ENCODE measurements at places on chromosomes 5 and 9. TPM values are rescaled to one million over a fixed set of nuclear protein-coding genes. Genes with fewer than 3 reads are reported as not detected.

GRCh38 chr5:156411185-156411613, 84.2 kb downstream of the SGCD start:
- no peak for DNase-seq

- DNase-seq = no peak
Measured at GRCh38 chr9:109411069-109411761, 86.9 kb downstream of the PTPN3 start.

- DNase-seq = no peak
Measured at GRCh38 chr9:128333451-128333869, 6.9 kb upstream of the SLC27A4 start.

ENHO gene
- total RNA-seq = not detected

PCDHGB3 gene
- 5.1 TPM for total RNA-seq

DNA sequence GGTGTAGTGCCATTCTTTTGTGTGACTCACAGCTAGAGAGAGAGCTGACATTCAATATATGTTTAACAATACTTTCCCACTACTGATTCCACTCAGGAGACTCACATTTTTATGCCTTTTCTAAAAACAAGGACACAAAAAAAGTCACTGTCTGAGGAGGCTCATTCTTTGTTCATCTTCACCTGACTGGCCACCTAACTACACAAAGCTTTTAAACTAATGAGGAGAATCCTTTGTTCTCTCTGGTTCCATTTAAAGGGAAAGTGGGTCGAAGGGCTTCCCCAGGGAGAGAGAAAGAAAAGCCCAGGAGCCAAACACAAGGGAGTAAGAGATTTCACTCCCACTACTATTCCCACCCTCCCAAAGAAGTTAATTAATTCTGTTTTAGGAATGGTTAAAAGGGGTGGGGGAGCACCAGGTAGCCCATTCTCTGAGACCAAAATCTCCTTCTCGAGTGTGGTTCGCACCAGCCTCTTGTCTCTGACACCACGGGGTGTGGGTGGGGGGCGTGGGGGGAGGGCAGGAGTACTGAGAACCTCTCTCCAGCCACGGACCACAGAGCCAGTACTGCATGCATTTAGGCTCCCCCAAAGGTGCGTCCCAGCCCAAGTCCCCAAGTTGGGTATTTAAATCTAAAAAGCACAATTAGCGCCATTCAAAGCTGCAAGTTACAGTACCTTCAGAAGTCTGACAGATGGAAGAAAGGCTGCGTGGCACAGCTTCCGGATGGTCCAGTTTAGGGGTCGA, 747 bp downstream of the TRPM3 start:
- no peak for DNase-seq

- DNase-seq = no peak
Measured at GRCh38 chr9:128393145-128393775, 22.1 kb downstream of the URM1 start.

MLANA gene
- total RNA-seq = not detected

DNA sequence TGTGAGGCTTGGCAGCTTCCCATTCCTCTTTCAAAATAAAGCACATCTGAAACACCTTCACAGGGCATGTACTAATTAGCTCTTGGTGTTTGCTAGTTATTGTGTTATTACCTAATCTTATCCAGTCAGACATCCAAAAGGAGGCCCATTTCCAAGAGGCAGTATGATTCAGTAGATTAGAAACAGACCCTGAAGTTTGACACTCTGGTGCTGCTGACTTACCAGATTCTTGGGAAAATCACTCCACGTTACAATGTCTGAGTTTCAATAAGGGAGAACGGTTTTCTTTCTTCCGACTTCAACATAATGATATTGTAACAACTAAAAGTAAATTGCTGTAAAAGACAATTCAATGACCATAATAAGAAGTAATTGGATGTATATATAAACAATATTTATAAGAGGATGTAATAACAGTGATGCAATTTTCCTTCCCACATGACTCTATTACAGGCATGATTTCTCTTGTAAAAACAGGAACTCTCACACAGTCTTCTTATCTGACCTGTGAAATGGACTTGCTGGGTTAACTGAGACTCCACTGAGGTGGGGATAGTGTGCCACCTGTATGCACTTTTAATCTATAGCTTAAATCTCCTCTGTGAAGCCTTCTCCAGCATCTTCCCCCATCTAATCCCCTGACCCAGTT, 181.3 kb upstream of the ELL2 start:
- no peak for DNase-seq

DNA sequence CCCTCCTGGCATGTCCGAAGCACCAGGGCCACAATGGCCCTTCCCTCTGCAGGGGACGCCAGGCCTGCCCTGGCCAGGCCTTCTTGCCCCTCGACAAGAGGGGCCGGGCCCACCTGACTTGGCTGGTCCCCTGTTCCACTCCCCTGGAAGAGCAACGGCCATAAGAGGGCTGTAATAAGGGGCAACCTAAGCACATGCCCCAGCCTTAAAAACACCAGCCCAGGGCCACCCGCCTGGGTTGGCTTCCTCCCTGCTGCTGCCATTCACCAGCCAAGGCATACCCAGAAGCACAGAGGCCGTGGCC, 8.5 kb downstream of the GFPT2 start:
- no peak for DNase-seq

DNA sequence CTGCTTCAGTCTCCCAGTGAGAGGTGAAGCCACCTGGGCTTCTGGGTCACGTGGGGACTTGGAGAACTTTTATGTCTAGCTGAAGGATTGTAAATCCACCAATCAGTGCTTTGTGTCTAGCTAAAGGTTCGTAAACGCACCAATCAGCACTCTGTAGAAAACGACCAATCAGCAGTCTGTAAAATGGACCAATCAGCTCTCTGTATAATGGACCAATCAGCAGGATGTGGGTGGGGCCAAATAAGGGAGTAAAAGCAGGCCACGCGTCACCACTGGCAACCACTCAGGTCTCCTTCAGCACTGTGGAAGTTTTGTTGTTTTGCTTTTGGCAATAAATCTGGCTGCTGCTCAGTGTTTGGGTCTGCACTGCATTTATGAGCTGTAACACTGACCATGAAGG, 69.1 kb upstream of the NREP start:
- DNase-seq = no peak

GRCh38 chr5:9876451-9876850, 246.3 kb upstream of the TAS2R1 start:
- DNase-seq = no peak

- DNase-seq = no peak
Measured at GRCh38 chr5:129857116-129857515, 47.1 kb upstream of the CHSY3 start.

- DNase-seq = no peak
Measured at GRCh38 chr5:777756-778161, 6.8 kb downstream of the ZDHHC11B start.

DNA sequence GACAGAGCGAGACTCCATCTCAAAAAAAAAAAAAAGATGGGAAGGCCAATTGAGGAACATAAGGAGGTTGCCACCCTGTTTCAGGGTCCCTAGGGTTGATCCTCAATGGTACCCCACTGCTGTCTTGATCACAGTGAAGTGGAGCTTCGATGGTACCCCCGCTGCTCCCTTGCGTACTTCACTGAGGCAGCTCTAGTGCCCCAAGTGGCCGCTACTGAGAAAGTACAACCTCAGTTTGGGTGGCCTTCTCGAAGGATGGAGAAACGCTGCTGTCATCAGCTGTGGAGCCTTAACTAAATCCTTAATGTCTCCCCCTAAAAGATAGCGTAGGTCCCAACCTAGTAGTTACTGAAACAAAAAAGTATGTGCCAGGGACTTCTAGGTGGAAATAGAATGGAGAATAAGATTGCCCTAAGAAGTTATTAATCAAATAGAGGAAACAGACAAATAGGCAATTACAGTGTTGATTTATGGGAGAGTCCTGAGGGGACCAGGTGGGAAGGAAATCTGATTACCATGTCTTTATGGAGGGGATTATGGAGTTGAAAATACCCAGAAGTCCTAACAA, 6.3 kb downstream of the TESK1 start:
- DNase-seq = no peak

PCDHGB1 gene
- total RNA-seq = 2.2 TPM

- no peak for DNase-seq
Measured at GRCh38 chr9:112869041-112869529, 21.6 kb downstream of the SLC46A2 start.

DNA sequence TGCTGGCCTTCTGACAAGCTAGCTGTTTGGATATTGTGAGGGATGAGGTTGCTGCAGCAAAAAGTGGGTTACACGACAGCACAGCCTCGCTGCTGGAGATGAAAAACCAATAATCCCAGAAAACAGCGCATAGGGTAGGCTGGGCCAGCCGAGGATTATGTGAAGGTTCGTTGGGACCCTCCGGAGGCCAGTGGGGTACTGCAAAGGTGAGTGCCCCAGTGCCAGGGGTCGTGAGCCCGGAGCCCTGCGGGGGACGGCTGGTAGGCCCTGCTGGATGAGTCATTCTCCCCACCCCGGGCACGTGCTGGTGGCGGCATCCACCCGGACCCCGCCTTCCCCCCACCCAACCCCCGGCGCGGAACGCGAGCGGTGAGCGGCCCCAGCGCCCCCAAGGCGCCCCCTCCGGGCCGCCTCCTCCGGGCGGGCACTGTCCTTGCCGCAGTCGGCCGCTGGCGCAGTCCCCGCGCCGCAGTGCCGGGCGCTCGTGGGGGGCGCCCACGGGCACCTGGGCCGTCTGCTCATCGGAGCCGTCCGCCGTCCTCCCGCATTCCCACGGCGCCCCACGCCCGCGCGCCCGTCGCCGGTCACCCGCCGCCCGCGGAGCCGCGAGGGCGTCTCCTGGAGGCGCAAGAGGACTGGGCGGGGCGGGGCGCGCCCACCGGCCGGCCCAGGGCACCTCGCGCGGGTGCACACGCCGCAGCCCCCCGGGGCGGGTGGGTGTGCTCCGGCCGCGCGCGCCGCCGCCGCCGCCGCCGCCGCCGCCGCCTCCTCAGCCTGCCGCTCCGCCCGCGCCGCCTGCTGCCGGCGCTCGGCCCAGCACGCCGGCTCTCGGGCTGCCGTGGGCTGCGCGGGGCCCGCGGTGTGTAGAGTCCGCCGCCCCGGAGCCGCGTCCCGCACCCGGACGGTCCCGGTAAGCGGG, at the start of gene PHF24:
PHF24 (plus strand) TSS at position 794 of the 919 bp plus-strand sequence. CDS start 13,014 bp downstream, outside the sequence.
- DNase-seq = no peak

TICAM2 gene
- total RNA-seq = 1.4 TPM

TNC gene
- total RNA-seq = 14.8 TPM

GRCh38 chr5:169576181-169576598, 7.4 kb upstream of the SPDL1 start:
- DNase-seq = peak; percentile 24

EIF4EBP3 gene
- 22.9 TPM for total RNA-seq

GRCh38 chr9:136304456-136304855, 562 bp upstream of the CCDC187 start:
- no peak for DNase-seq

- DNase-seq = no peak
Measured at GRCh38 chr5:84805473-84805872, 420.8 kb upstream of the EDIL3 start.

GRCh38 chr5:169548315-169548714, 35.3 kb upstream of the SPDL1 start:
- no peak for DNase-seq

DNA sequence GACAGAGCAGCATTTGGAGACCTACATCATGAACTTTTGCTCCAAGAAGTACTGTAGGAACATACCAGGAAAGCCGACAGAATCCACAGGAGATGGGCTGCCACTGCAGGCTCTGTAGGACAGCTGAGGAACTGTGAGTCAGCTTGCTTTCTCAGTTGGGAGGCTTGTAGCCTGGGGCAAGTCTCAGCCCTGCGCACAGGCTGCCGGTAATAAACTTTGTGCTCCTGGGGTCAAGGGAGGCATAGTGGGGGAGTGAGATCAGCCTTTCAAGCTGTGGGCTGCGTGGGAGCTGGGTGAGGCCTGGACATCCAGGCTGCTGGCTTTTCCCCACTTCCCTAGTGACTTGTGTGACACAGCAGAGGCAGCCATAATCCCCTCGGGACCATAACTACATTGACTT, 718.0 kb upstream of the CDH10 start:
- DNase-seq = no peak

DNA sequence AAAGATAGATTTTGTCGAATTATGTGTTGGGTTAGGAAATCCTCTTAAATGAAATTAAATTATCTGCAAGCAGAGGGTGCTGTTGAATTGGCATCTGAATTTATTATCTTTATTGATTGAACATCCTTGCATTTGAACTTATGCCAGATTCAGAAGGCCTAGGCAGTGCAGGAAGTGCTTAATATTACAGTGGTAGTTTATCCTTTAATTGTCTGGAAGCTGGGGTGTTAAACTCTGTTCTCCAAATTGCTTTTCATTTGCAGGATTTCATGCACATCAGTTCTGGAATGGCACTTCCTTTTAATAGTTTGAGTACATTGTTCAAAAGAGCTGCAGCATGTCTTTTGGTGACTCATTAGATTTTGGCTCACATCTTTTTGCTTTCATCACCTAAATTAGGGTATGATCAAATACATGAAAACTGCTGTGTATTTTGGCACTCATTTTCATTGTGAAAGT, 186.3 kb downstream of the KDM4C start:
- no peak for DNase-seq

GRCh38 chr5:73393611-73394489, 54.7 kb downstream of the FOXD1 start:
- DNase-seq = no peak

PLPP6 gene
- total RNA-seq = 4.9 TPM

GRCh38 chr9:76902395-76902794, 3.5 kb downstream of the PRUNE2 start:
- DNase-seq = no peak

DNA sequence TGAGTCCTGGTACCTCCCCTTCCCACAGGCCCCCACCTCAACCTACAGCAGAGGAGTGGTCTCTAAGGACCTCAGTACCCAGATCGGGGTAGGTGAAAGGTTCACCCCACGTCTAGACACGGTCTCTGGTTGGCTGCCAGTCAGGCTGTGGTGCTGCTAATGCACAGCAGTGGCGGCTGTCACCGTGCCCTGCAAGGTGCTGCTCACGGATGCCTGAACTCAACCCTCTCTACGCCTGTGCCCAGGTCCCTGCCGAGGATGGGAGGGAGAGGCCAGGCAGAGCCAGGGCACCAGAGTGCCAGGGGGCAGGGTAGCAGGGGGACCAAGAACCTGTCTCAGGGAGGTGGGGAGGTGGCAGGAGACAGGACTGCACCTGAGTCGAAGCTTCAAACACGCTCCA, 14.3 kb downstream of the IER5L start:
- no peak for DNase-seq

C5orf52 gene
- total RNA-seq = not detected

- no peak for DNase-seq
Measured at GRCh38 chr5:30502277-30502676, 691.2 kb upstream of the CDH6 start.

PCDHAC2 gene
- 4.4 TPM for total RNA-seq

DNA sequence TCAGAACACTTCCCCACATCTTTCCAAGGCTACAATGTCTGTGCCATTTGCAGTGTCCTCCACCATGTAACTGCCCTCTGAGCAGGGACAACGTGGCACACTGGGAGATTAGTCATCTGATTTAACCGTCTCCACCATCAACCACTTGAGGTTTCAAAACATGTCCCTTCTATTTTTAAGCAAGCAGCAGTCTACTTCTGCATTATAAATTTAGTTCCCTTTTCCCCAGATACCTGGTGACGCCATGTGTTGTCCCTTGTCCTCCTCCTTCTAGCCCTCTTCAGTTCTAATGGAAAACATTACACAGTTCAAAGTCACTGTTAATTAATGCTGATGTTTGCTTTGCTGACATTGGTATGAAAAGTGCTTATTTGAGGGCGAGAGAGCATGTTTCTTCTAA, 52.8 kb downstream of the ATP10B start:
- no peak for DNase-seq
